ENCODE measurements at places on chromosomes 16 and 17.
A peak's percentile ranks its signal among the peaks of the same experiment; 100 is the strongest.

- no peak for DNase-seq
Observed at GRCh38 chr16:23857256-23857880, 21.6 kb downstream of the PRKCB start.

- DNase-seq, result no peak
Observed at GRCh38 chr17:31294231-31294630, 2.8 kb downstream of the OMG start.

DNA sequence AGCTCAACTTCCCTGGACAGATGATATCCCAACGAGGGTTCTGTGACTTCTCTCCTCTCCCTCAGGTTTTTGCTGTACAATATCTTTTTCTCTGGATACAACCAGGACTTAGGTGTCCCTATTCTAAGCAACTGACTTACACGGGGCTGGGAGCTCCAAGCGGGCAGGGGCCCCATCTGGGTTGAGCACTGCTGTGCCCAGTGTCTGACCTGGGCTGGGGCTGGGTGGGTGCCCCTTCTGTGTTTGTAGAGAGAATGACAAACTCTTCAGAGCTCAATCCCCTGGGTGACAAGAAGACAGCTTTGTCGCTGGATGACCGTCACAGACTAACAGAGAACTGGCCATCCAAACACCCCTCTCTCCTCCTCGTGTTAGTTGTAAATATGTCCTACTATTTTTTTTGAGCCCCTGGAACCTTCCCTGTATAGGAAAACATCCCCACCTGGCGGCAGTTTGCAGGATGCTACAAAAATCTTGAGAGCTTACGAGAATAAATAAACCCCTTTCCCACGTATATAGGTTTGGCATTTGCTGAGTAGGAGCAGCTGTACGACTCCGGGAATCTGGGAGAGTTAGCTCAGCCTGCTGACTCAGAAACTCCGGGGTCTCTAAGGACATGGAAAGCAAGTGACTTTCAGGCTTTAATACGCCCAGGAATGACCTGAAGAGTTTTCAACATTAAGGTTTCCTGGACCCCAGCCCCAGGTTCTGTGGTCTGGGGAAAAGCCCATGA, 23.7 kb upstream of the RCVRN start:
- no peak for DNase-seq

DNA sequence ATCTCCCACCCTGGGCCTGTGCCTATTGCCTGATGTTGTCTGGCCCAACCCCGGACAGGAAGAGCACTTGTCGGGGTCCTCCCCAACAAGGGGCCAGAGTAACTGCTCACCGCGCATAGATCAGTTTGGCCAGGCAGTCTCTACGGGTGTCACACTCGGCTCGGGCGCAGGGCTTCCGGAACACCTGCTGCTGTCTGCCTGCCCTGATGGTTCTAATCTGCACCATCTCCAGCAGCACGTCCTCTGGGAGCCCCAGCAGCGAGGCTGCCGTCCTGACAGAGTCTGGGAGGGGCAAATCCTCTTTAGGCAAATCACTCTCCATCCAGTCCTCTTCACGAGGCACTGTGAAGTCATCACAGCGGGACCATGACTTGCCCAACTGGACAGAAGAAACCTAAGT, 24.0 kb downstream of the MYO19 start:
- no peak for DNase-seq

GRCh38 chr16:47258874-47259461, 115.2 kb upstream of the NETO2 start:
- peak; percentile 6 for DNase-seq

DNA sequence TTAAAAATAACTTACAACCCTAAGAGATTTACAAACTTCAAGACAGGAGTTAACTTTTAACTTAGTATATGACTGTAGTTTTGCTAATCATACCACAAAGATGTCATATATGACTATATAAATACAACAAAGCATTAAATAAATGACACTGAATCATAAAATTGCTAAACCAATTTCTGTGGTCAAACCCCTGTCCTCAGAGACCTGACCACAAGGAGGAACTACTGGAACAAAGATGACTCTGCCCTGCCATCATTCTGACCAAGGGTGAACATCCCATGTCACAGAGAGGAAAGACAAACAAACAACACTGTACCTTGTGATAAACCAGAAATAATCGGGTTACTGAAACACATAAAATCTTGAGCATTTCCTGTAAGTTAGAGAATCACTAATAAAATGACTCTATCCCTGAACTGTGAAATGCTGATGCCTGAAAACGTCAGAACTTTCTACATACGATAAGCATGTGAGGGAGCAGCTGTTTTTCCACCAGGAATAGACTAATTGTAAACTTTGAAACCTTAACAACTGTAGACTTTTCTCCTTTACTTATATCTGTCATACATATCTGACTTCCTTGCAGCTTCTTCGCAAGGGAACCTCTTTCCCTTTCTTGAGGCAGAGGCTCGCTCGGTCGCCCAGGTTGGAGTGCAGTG, 47.9 kb downstream of the WDR59 start:
- peak; percentile 16 for DNase-seq

All from activated CD4-positive, alpha-beta T cell treated with anti-CD3 and anti-CD28 coated beads, Interleukin-2, amount 50 U/mL, for 48 hours (primary cell).